ENCODE measurements at places on chromosomes 3 and 15.

- DNase-seq, result no peak
These were observed 3.8 kb downstream of the CHRNA7 start for GRCh38 chr15:32034106-32034505.

- no peak for DNase-seq
These were observed 57.6 kb downstream of the FNDC3B start for GRCh38 chr3:172096881-172097420.

- no peak for DNase-seq
These were observed 188.9 kb downstream of the MEIS2 start for GRCh38 chr15:36911322-36911944.

DNA sequence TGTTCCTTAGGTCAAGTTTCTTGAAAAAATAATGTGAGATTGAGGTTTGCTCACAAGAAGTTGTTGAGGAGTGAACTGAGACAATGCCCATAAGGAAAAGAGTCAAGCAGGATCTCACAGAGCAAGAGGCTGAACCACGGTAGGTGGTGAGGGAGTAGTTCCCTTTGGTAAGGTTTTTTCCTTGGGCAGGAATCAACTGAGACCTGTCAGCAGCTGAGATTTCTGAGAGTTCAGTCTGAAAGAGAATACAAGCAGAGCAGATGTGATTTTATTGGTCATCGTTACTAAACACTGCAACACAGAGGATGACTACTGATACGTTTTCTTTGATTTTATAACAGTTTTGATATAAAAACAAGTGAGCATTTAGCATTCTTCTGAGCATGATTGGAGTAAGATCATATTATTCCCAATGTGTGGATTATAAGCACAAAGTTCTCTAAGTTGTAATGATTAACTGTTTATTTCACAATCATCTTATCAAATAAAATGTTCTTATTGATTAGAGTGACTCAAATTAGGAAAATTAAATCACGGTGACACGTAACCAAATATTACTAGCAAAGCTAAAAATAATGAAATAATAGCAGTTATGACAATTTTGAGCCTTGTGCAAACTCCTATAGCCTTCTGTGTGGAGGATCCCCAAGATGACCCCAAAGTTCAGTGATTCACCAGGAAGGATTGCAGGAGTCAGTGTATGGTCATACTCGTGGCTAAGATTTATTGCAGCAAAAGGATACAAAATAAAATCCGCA lies 346.2 kb upstream of the ZNF717 start:
- no peak for DNase-seq

- DNase-seq, result no peak
These were observed 40.1 kb upstream of the PDCD6IP start for GRCh38 chr3:33758281-33758680.

GRCh38 chr3:30894521-30895251 lies at the start of gene GADL1:
TSS of gene GADL1 (minus strand) at chr3:30894661. CDS start at chr3:30894614, 47 bp downstream.
- DNase-seq, result no peak

DNA sequence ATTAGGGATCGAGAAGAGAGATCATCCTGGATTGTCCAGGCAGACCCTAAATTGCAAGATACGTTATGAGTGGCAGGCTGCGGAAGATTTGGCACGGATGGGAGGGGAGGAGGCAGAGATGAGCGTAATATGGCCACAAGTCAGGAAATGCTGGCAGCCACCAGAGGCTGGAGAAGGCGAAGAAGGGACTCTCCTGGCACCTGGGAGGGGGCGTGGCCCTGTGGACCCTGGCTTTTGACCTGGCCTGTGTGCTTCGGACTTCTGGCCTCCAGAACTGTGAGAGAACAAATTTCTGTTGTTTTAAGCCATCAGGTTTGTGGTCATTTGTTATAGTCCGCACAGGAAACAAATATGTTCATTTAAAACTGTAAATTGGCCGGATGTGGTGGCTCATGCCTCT lies 31.9 kb upstream of the IGF1R start:
- DNase-seq, result no peak

DNA sequence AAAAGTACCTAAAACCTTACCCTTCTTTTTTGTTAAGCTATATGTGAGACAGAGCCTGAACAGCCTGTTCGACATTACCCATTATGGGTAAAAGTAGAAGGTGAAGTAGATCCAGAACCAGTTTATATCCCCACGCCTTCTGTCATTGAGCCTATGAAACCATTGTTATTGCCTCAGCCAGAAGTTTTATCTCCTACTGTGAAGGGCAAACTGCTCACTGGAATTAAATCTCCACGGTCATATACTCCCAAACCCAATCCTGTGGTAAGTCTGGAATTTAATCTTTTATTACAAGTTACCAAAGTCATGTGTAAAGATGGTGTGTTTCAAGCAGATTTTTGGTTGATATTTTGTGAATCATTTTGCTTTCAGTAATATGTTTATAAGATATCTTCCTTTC lies 47.1 kb upstream of the MAPKBP1 start:
- no peak for DNase-seq

DNA sequence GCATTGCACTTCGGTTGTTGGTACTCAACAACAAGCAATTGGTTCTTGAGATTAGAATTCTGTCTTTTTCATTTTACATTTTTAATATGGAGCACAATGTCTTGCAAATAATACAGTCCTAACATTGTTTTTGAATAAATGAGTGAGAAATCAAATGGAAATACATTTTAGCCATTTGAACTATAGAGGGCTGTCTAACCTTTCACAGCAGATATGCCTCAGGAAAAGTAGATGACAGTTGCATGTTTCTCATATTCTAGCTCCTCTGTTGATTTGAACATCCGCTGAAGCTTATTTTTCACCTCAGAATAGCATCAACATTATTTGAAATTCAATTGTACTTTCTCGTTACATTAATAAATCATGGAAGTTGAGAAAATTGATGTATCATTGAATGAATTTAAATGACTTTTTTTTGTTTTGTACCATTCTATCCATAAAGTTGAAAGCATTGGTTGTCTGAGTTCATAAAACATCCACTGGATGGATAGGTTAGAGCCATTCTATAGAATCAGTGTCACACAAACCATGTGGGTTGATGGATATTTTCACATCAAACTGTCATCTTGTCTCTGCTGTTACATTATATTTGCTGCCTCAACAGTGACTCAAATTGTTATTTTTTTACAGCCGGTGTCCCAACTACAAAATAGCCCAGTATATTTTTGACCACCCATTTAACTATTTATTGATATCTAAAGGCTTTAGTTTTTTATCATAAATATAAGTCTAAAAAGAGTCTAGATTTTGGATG lies 928.3 kb downstream of the NSUN3 start:
- DNase-seq, result no peak

- DNase-seq, result no peak
These were observed 679.2 kb downstream of the NTRK3 start for GRCh38 chr15:87577336-87577735.

- peak; percentile 39 for DNase-seq
These were observed at the start of gene TMF1 for GRCh38 chr3:69051756-69052471. TSS of gene TMF1 (minus strand) at chr3:69052333. CDS start at chr3:69052086, 247 bp downstream.

DNA sequence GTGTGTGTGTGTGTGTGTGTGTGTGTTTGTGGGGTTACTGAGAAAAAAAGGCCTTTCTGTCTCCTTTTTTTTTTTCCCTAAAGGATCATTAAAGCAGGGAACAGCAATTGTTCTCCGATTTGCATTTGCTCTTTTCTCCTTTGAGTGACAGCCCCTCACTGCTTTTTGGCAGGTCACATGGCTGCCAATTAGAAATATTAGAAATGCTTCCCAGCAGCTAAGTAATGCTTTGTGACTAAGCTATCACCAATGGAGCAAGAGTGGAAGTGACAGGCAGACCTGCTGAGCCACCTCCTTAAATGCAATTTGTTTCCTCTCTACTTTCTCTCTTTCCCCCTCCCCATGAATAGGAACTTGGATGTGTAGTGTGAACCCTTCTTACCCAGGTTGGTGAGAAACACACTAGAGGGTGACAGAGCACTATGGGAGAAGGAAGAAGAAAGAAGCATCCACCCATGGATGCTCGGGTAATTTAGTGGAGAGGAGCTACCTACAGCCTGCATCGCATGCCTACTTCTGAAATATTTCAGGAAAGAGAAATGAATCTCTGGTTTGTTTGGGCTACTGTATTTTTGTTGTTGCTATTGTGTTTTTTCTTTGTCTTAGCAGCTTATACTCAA lies 165.2 kb upstream of the PDZRN3 start:
- no peak for DNase-seq

DNA sequence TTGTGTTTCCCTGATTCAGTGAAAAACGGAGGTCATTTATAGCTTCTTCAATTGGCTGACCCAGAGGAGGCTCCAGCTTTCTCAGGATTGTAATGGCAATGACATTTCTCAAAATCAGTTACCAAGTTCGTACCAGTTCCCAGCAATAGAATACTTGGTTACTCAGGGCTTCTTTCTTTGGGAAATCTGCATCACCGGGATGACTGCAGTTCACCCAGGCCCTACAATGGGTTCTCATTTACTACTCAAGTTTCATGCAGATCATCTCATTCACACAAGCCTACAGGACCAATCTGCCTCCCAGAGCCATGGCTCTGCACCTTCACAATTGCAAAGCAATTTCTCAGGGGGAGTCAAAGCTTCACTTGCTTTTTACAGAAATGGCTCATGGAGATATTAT lies 109.6 kb downstream of the FHIT start:
- DNase-seq, result no peak

GRCh38 chr3:73848173-73848906 lies 223.6 kb upstream of the PDZRN3 start:
- DNase-seq, result no peak

DNA sequence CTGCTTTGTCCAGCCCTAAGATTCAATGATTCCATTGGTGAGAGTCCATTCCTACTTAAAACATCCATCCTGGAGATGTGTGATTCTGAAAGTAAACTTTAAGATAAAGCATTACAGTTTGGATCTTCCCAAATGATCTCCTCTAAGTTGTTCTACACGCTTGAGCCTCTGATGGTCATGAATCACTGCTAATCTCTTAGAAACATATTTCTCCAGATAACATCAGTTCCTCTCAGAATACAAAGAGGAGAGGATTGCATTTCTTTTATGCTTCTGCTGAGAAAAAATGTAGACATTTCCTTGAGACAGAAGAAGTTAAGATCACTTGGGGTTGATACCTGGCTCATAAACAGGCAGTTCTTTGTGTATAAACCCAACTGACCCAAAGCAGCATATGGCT lies 281.2 kb upstream of the DPH6 start:
- no peak for DNase-seq

DNA sequence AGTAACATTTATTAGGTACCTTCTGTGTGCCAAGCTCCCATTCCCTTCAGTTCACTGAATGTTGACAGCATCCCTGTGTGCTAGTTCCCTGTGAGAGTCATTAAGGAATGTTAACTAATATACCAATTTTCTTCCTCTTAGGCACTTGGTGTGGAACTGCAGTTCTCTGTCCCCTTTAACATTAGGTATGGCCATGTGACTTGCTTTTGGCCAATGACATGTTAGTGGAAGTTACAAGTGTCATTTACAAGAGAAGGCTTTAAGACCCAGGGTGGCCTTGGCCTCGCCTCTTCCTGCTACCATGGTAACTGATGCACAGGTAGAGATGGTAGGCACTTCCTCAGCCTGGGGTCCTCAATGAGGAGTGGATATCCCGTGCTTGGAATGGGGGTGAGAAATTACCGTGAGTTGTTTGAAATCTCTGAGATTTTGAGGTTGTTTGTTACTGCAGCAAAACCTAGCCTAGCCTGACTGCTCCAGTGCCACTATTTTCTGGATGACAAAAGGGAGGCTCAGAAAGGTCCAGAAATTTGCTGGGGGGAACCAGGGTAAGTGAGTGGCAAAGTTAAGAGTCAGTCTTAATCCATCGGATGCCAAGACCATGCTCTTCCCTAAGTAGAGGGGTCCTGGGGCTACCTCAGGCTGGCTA lies 21.2 kb upstream of the LINGO1 start:
- no peak for DNase-seq

DNA sequence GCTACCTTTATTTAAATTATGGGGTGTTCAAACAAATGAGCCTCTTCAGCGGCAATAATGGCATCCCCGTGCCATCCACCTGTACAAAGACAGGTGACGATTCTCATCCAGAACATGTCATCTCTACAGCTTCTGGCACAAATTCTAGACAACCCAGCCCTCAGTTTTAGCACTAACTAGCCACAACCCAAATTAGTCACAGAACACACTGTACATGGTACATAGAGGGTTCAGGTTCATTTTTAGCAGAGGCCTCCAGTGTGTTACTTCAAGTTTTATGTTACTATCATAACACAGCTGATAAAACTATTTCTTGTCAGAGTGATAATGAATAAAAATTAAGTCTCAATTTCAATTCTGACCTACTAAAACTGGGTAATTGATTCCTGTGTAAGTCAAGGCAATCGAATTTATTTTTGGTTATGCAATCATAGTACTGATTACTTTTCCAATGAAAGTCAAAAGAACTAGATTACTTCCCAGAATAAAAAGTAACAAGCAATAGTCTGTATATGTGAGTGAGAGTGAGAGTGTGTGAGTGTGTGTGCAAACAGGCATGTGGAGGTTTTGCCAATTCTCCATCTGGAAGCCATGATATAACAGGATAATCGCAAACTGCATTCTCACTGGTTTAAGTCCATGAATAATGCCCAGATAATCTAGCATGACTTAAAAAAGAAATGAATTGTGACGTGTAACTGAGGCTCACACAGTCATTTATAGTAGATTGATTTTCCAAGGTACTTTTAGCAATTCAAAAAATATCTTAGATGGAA lies 37.4 kb downstream of the SHQ1 start:
- DNase-seq, result no peak

DNA sequence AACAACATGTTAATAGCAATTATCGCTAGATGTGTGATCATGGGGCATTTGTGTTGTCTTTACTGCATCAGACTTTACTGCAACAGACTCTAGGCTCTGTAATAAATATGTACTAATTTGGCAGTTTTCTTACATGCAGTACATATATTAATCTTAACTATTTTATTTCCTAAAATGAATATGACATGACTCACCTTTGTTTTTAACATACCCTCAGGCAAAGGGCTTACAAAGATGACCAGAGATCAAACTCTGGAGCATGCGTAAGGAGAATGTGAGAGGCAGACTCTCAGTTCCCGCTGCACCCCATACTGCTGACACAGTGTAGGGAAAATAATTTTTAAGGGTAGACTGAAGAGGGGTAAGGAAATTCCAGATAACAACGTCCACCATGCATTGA lies 7.2 kb upstream of the FAM174B start:
- DNase-seq, result no peak

GRCh38 chr3:78004571-78004970 lies 964.7 kb downstream of the ROBO2 start:
- no peak for DNase-seq

DNA sequence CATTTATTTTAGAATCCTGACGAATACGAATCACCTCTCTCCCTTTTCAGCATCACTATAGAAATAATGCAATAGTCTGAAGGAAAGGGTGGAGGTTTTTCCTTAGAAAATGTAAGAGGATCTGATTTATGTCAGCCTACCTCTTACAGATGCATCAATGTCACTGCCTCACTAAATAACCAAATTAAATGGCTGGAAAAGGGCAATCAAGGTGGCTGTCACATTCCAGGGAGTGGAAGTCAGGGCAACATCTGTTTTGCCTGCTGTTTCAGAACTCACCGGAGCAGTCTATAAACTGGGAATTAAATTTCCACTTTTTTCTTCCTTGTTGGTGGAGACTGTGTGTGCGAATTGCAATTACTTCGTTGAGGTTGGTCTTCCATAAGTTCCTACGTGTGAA lies 299.3 kb upstream of the PDZRN3 start:
- DNase-seq, result no peak

- no peak for DNase-seq
These were observed 18.3 kb downstream of the MAGEL2 start for GRCh38 chr15:23629234-23629805.
